ENCODE measurements at places on chromosomes 13 and 19. TPM values are rescaled to one million over a fixed set of nuclear protein-coding genes. Genes with fewer than 3 reads are reported as not detected.
A peak's percentile ranks its signal among the peaks of the same experiment; 100 is the strongest.

- no peak for DNase-seq
Measured at GRCh38 chr13:27421101-27421871, 3.1 kb upstream of the GTF3A start.

GRCh38 chr19:5873617-5874199 is 3.4 kb upstream of the FUT5 start:
- no peak for DNase-seq

- no peak for DNase-seq
Measured at GRCh38 chr13:44726778-44727177, 150.6 kb upstream of the TSC22D1 start.

DNA sequence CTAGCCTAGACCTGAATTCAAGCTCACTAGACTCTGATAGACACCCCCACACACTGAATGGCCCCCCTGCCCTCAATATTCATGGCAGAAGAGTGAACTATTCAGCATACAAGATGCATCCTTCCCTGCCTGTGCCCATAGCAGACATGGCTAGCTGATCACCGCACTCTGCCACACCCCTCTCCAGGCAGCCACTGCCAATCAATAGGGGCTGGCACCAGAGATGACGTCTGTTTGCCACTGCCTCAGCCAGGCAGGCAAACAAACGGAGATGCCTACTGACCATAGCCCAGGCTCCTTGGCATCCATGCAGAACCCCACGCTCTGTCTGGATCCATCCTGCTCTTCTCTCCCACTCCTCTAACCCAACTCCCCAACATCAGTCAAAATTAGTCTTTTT is 13.8 kb upstream of the NPAS1 start:
- DNase-seq: no peak

DNA sequence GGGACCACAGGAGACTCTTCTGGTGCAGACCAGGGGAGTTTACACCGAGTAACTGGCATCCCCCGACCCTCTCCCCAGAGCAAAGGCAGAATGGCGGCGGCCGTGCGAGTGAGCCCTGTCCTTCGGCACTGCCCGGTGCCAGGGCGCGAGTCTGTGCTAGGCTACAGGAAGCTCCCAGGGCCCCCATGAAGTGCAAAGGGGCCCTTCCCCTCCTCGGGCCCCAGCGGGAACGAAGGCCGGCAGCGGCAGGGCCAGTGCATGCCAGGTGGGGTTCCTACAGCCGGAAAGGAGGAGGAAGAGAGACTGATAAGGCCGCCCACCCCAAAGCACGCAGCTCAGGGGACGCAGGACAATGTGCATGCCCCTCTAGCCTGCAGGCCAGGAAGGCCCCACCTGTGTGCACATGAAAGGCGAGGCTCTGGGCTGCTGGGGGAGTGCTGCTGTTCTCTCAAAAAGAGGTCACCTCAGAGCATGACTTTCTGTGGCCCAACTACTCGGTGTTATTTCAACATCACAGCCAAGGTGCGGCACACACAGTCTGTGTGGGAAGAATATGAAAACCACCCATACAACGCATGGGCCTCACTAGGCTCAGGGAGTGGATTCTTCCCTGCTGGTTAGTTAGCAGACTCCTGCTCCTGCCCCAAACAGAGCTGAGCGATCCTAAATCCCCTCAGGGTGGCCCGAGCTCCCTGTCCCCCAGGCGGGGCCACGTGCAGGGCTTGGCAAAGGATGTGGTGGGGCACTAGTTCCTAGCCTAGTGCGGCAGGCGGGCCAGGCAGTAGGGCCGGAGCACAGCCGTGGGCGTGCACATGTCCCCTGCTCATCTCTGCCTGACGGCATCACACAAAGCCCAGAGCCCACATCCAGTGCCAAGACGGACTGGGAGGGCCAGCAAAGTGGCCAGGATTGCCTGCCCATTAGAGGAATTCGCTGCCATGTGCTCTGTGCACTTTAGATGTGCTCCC is 28.4 kb upstream of the TIMM44 start:
- DNase-seq: no peak

DNA sequence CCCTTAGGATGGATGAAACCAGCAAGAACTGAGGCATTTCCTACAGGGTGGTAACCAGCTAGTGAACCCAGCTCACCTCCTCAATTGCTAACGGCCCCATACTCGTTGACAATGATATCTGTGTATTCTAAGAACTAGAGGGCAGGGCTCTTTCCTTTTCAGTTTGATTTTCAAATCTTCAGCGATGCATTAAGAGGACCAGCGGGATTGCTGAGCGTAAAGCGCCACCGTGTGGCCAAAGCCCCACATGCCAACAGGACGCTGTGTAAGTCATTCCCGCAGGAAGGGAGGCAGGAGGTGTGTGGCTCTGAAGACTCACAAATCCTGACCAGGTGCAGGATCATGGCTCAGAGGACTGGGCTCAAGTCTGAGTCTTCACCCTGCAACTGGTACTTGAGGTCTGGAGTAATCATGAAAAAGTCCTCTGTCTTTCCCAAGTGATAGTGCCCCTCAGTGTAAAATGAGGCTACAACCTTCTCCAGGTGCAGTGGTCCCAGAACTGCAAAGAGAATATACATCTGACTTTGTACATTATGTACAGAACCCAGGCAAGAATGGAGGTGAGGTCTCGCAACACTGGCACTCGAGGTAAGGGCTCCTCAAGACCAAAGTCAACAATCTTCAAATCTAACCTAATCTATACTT is 40.9 kb downstream of the C13orf42 start:
- peak; percentile 64 for DNase-seq

GRCh38 chr19:6721773-6722172 is 1.3 kb upstream of the C3 start:
- DNase-seq: peak; percentile 71

- no peak for DNase-seq
Measured at GRCh38 chr13:20831933-20832332, 58.2 kb upstream of the EEF1AKMT1 start.

- no peak for DNase-seq
Measured at GRCh38 chr19:3025549-3025886, 3.6 kb downstream of the TLE2 start.

GRCh38 chr13:49494645-49495044 is 1.1 kb upstream of the PHF11 start:
- DNase-seq: no peak

DNA sequence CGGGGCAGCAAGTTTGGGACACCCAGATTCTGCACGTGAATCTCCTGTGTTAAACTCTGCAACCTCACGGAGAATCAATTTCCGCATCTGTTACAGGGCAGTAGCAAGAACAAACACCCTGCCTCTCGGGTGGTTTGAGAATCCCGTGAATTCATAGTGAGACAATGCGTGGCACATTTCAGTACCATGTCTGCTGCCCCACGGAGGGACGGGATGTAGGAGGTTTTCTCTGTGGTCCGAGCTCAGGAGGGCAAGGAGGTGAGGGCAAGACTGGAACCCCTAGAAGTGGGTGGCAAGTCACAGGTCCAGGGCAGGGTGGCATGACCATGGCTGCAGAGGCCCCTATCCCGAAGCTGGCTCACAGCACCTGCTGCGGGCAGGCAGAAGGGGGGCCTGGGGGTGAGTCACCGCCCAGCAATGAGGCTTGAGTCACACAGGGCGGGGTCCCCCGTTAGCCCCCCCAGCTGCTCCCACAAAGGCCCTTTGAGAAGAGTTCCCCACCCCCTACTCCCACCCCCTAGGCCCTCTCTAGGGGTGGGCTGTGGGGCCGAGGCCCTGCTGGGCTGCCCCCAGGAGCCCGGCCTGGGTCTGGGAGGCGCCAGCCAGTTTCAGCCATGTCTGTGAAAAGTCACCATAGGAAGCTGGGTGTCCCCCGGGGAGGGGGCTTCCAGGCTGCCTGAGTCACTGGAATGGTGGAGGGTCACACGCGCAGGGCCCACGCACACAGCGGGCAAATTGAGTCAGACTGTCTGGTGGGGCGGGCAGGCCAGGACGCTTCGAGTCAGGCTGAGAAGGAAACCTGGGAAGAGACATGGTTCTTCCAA is 25.8 kb upstream of the NANOS3 start:
- DNase-seq: peak; percentile 87

TMEM143 gene
- 1.9 TPM for total RNA-seq

OXGR1 gene
- total RNA-seq: not detected

ONECUT3 gene
- not detected for total RNA-seq

LYPD5 gene
- 0.35 TPM for total RNA-seq

ADM5 gene
- total RNA-seq: 0.35 TPM

CDC37 gene
- total RNA-seq: 187 TPM

ARRDC2 gene
- 18.6 TPM for total RNA-seq

Measured in renal cortical epithelial cell (primary cell).